RCC 7860 (cell line): ENCODE measurements at places on chromosomes 16 and 17.

DNA sequence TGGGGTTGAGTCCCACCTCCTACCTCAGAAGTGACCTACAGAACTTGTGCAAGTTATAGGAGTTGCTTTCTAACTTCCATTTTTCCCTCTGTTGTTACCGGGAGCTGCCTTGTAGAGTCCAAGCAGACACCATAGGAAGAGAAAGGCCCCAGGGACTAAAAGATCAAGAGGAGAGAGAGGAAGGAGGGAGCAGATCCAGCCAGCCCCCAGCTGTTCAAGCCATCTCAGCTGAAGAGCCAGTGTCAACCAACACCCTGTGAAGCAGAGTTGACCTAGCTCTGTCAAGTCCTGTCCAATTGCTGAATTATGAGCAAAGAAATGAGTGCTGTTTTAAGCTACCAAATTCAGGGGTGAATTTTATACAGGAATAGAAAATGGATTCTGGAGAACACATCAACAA is 34.9 kb upstream of the CACNG4 start:
- no peak for DNase-seq

DNA sequence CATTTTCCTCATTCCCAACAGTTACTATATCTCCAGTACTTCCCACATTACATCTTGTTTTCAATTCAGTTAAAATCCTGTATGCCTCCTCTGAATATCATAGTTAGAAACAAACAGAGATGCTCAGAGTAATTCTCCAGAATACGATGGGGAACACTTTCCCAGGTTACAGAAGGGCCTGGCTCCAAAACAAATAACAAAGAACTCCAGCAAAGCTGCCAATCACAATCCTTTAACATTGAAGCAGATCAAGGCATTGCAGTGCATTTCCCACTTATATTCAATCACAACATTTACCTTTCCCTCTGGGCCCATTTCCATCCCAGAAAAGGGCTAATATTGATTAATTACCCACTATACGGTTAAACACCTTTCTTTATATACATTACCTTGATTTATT is 29.4 kb upstream of the PMFBP1 start:
- DNase-seq, result no peak

GRCh38 chr17:32142857-32143526 is 690 bp downstream of the RHOT1 start:
- DNase-seq, result peak; percentile 21

- DNase-seq, result no peak
Measured at GRCh38 chr17:4262703-4263102, 1.1 kb downstream of the ANKFY1 start.

GRCh38 chr17:44110011-44110686 is 13.3 kb downstream of the HDAC5 start:
- DNase-seq, result no peak

DNA sequence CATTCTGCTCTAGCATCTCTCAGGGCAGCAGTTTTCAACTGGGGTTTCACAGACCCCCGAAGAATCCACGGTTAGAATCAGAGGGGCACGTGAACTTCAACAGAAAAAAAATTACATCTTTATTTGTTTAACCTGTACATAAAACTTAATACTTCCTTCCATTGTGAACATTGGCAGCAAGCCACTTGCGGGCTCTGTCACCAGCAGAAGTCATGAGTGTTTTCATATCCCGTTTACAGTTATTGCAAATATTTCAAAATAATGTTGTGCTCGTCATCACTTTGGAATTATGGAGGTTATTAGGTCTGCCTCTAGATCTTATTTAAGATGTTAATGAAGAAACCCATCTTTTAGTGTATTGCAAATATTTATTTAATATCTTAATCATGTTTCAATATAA is 109.8 kb downstream of the SDR42E1 start:
- no peak for DNase-seq

DNA sequence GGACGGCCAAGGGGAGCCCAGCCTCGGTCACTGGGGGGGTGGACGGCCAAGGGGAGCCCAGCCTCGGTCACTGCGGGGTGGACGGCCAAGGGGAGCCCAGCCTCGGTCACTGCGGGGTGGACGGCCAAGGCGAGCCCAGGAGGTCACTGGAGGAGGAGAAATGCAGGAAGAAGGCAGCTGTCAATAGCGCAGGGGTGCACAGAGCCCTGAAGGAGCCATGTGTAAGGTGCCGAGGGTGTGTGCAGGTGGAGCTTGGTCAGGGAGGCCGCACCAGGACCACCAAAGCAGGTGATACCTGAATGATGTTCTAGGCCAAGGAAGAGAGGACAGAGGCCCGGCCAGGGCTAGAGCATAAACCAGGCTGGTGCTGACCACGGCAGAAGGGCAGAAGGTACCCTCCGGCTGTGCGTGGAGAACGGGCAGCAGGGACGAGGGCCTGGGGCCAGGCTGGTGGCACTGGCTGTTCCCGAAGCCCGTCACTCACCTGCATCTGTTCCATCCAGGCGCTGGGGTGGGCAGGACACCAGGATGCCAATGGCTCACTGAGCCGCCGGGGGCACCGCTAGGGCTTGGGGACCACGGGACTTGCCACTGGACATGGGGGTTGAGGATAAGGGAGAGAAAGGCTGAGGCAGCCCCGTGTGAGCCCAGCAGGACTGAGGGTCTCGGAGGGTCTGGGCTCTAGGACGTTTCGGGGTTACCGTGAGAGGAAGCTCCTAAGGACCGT is 5.9 kb upstream of the CCDC57 start:
- DNase-seq, result no peak

DNA sequence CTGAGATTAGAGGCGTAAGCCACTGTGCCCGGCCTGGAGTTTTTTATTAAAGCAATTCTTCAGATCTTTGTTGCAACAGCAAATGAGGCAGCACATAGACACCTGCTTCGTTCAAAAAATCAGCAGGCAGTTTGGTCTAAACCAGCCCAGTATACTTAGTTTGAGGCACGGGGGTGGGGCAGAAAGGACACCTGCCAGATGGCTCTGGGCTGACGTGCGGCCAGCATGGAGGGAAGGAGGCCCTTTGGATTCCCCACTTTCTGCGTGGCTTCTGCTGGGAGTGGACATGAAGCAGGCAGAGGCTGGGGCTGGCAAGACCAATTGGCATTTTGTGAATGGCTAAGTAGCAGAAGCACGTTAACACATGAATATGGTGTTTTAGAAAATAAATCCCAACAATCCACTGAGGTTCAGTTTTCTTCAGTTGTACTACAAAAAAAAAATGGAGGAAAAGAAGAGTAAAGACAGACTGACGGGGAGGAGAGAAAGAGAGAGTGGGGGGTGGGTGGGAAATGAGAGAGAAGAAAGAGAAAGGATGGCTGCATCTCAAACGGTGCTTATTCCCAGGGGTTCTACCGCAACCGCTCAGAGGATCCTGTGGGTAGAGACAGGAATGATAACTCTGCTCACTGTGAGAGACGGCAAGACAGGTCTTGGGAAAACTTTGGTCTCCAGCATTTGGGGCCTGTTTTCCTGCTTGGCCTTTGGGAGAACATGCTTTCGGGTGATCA is 16.3 kb downstream of the C16orf46 start:
- DNase-seq, result no peak

- peak; percentile 97 for DNase-seq
Measured at GRCh38 chr16:66618588-66619375, 14.3 kb downstream of the CMTM3 start.

GRCh38 chr17:5241861-5242671 is 7.4 kb upstream of the SCIMP start:
- no peak for DNase-seq

DNA sequence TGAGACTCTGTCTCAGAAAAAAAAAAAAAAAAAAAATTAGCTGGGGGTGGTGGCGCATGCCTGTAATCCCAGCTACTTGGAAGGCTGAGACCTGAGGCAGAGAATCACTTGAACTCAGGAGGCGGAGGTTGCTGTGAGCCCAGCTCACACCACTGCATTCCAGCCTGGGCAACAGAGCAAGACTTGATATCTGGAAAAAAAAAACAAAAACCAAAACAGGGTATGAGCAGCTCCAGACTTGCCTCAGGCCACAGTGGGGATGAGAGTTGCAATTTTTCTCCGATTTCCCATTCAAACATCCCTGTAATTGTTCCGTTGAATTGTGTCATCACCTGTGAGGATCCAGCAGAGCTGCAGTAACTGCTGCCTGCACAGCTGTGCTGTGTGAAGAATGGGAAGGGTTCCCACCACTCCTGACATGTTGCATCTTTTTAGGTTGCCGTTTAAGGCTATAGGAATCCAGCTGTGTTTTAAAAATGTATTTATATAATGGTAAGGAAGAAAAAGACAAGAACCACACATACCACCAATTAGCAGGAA is 150.0 kb downstream of the VPS53 start:
- DNase-seq, result no peak

- DNase-seq, result no peak
Measured at GRCh38 chr16:5461141-5461540, 363.5 kb upstream of the EEF2KMT start.
